ENCODE measurements at places on chromosomes 11 and 22.
A peak's percentile ranks its signal among the peaks of the same experiment; 100 is the strongest.

DNA sequence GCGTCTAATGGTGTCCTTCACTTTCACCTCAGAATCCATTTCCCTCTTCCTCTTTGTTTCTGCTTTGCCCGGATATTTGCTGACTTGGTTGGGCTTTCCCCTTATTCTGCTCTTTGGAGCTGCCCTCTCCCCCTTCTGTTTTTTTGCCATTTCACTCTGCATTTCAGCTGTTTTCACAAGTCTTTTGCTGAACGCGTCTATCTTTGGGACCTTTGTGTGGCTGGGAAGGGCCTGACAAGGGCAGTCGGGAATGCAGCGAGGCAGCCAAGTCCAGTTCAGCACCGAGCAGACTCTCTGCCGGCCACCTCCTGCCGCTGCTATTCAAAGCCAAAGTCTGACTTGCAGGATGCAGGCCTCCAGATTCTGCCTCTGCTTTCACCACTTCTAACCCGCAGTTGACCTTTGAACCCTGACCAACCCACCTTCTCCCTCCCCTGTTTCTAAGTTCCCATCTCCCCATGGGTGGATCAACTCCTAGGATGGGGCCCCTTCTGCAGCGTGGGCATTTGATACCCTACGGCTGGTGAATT lies 38.2 kb downstream of the FEZ1 start:
- no peak for DNase-seq

DNA sequence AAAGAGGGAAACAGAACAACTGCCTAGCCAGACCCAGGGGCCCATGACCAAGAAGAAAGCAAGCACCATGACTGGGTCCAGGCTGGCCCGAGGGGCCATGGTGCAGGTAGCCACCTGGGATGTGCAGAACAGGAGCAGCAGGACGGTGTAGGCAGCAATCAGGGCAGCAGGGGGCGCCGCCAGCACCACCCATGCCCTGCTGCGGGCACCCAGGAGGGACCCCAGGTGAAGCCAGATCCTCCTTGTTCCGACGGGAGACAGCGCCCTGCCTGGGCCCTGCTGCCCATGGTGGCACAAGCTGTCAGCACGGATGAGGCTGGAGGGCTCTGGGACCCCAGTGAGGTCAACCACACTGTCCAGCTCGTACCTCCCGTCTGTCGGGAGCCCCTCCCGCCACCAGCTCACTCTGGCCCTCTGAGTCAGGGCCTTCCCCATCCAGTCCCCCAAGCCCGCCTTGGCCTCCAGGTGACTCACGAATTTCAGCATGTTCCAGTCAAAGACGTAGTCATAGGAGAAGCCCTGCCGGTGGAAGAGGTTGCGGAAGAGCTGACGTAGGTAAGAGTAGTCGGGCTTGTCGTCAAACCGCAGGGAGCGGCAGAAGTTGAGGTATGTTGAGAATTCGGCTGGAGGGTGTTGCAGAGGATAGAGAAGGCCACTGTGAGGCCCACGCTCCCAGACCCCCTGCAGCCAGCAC lies 18.8 kb downstream of the CSNK1E start:
- no peak for DNase-seq

DNA sequence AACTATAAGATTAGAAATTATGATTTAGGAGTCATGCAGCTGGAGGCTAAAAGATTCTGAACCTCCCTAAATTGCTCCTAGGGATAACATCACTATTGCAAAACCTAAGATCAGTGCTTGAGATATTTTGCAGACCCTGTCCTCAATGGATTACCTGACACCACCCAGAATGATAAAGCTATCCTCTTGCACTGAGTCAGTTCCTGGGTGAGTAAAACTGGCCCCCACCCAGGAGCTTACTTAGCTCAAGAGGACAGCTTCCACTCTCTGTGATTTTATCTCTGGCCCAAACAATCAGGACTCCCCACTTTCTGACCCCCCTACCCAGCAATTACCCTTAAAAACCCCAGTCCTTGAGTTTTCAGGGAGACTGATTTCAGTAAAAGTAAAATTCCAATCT lies 2074.4 kb upstream of the RAG2 start:
- no peak for DNase-seq

- no peak for DNase-seq
These were observed 355.4 kb downstream of the ETS1 start for GRCh38 chr11:128231845-128232410.

GRCh38 chr22:24325105-24325757 lies 54.6 kb downstream of the SPECC1L start:
- DNase-seq, result no peak

DNA sequence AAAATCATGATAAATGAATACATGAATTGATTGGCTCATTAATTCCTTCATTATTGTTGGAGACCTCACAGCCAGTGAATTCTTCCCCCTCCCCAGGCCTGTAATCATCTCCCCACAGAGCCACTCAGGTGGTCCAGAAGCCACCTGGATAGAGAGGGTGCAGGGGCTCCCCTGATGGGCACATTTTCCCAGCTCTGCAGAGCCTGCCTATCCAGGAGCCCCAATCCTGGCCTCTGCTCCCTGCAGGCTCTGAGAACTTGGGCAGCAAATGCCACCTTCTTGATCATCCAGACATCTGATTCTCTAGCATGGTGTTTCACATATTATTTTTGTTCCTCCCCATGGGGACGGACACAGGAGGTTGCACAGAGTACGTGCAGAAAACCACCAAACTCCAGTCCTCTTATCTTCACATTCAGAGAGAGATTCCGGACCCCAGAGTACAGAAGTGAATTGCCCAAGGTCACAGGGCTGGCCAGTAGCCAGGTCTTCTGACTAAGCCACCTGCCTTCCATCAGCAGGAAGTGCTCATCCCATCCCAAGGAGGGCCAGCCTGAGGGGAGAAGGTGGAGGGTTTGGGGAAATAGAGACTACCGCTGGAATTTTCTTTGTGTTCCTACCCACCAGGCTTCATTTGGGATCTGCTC lies 348.0 kb downstream of the BUD13 start:
- DNase-seq, result no peak

DNA sequence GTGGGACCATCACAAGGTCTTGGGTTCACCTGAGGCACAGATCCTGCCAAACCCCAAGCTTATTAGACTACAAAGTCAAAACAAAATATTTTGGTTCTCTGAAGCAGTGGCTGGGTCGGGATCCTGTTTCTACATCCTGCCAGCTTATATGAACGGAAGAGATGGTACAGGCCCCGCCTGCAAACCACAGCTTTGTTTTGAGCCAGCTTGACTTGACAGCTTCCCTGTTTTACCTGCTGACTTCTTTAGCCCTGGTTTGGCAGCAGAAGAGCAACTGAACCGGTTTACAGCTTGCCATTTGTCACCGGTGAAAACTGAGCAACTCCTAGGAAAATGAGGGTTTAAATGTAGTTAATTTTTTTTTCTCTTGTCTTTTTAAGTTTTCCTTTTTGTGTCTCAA lies 11.4 kb downstream of the PACS1 start:
- DNase-seq, result peak; percentile 33

DNA sequence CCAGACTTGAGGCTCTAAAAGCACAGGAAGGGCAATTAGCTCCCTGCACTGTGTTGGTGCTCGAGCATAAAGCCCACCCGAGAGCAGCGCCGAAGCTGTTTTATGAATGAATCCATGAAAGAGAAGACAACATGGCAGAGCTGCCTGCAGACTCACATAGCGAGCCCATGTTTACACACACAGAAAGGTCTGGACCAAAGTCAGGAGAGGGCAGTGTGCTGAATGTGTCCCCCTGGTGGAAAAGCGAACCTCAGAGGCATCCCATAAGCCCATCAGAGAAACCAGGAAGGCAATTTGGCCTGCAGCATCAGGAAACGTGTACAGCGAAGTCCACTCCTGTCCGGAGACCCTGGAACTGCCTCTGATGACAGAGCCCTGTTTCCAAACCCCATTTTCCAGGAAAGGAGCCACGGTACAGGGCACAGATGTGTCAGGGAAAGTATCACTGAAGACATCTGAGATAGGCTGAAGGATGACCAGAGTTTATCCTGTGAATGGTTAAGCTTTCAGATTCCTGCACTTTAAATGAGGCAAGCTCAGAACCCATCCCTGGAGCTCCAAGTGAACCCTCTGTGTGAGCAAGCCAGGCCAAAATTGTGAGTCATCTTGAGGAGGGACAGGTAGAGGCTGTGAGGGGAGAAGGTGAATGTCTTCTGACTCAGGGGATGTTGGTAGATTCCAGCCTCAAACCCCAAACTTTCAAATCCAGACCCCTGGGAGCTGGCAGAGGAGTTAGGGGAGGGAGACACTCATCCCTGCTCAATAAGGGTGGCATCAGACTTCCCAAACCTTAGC lies 36.9 kb downstream of the CHRDL2 start:
- no peak for DNase-seq

GRCh38 chr22:39136317-39136716 lies 16.2 kb downstream of the CBX7 start:
- DNase-seq, result no peak

GRCh38 chr22:25645266-25645665 lies 80.8 kb downstream of the GRK3 start:
- DNase-seq, result no peak

GRCh38 chr11:102447193-102447592 lies 5.4 kb downstream of the TMEM123 start:
- DNase-seq, result no peak

DNA sequence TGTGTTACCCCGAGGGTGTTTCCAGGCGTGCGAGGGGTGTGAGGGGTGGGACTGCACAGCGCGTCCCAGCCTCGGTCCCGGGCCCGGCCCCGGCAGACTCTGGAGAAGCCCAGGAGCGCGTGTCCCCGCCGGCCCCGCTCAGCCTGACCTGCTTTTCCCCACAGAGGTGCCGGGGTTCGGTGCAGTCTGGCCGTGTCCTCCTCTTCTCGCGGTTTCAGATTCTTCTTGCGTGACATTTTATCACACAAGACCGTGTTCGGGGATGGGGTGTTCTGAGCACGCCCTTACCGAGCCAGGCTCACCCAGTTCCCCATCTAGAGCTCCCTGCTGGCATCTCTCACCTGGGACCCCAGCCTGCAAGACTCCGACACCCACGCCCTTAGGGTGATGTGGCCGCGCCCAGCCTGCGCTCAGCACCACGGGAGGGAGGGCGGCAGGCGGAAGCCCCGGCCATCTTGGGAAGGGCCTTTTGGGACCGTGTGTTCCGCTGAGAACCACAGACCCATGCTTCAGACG lies 775.6 kb downstream of the BRD1 start:
- DNase-seq, result no peak

- no peak for DNase-seq
These were observed 113.6 kb upstream of the NNMT start for GRCh38 chr11:114182471-114183043.

DNA sequence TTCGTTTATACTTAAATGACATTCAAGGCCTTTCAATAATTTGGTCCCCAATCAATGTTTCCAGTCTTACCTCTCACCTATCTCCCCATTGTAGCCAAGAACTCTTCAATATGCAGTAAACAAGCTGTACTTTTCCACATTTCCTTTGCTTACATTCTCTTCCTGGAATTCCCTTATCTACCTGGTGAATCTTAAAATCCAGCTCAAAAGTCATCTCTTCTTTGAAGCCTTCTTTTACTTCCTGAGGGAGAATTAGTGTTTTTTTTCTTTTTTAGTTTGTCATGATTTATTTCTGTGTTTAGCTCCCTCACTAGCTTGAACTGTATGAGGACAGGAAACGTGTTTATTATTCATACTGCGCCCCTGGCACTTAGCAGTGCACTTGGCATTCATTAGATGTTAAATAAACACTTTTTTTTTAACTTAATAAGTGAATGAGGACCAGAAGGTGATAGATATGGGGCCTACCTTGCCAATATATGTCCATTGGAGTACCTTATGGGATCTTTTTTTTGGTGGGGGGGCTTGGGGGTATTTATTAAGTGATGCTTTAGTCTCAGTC lies 4.9 kb upstream of the PTS start:
- no peak for DNase-seq

DNA sequence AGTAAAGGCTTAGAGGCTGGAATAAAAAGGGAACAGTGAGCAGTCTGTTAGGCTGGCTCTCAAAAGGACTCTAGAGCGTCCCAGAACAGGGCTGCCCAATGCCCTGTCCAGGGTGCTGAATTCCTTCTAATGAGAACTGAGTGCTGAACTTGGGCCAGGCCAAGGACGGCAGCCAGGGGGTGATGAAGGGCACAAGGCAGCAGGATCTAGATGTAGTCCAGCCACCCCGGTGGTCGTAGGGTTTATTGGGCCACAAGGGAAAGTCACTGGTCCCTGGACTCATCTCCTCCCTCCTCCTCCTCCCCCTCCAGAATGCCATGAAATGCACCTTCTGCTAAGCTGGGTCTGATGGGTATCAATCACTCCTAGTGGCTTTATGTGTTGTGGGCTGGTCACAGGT lies 19.2 kb downstream of the NPTXR start:
- no peak for DNase-seq

GRCh38 chr11:13486926-13487660 lies 8.7 kb downstream of the PTH start:
- DNase-seq, result peak; percentile 56

- no peak for DNase-seq
These were observed 28.9 kb upstream of the DRD2 start for GRCh38 chr11:113504071-113504470.

GRCh38 chr11:123616505-123617198 lies 37.8 kb downstream of the SCN3B start:
- DNase-seq, result no peak

GRCh38 chr11:45048870-45049691 lies 97.4 kb upstream of the PRDM11 start:
- DNase-seq, result no peak

DNA sequence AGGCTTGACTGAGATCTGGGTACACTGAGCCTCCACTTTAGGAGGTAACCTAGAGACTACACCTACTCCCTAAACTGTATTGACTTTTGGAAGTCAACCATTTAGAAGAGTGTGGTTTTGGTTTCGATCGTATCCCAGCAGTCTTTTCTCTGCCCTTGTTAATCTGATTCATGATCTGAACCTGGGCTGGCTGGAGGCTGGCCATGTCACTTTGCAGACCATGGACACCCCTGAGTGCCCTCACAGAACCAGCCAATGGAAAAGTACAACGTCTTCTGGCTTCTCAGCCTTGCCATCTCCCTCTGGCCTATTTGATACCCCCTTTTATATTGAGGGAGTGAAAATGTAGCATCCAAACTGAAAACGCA lies 10.8 kb downstream of the EHF start:
- no peak for DNase-seq

- DNase-seq, result no peak
These were observed 4.1 kb upstream of the ESAM start for GRCh38 chr11:124766156-124766555.

DNA sequence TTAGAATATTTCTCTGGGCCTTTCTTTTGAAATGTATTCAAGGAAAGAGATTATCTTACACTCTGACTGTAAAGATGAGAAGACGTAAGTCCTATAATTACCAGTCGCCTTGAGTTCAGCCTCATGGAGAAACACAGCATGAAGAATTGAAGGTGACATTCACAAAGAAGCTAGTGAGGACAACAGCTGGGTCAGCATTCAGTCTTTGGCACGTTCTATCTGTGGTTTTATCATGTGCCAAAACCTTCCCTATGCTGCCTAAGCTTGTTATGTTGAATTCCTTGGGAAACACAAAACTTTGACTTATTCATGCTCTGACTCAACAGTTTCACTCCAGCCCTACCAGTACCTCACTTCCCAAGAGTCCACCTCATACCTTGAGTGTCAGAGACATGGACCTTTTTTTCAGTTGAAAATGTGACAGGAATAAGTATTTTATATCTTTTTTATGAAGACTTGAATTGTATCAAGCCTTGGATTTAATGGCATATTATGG lies 198.8 kb upstream of the KIRREL3 start:
- DNase-seq, result no peak

GRCh38 chr11:46475926-46476545 lies 84.5 kb upstream of the CHRM4 start:
- DNase-seq, result no peak

- DNase-seq, result no peak
These were observed 134.8 kb downstream of the PARVA start for GRCh38 chr11:12512132-12512531.

GRCh38 chr11:656426-656825 lies 19.4 kb downstream of the DRD4 start:
- DNase-seq, result no peak

- DNase-seq, result no peak
These were observed 2.3 kb upstream of the TYMP start for GRCh38 chr22:50531962-50532674.
